ENCODE measurements at places on chromosomes 7 and 10.

GRCh38 chr10:105837951-105838350 lies 1196.9 kb downstream of the SORCS3 start:
- DNase-seq = no peak

DNA sequence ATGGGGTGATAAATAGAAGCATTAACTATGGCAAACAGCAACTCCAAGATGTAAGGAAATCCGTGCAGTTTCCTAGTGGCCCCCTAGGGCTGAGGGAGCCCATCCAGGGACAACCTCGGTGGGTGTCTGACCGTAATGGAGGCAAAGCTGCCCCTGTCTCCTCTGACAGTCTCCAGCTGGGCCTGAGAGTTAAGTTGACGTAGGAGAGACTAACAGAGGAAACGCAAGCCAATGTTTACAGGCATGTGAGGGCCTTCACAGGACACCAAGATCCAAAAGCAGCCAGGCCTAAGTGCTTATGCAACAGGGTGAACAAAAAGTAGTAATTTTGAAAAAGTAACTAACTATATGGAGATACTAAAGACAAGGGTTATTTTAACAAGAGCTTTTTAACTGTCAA lies 330.0 kb upstream of the C7orf33 start:
- no peak for DNase-seq

DNA sequence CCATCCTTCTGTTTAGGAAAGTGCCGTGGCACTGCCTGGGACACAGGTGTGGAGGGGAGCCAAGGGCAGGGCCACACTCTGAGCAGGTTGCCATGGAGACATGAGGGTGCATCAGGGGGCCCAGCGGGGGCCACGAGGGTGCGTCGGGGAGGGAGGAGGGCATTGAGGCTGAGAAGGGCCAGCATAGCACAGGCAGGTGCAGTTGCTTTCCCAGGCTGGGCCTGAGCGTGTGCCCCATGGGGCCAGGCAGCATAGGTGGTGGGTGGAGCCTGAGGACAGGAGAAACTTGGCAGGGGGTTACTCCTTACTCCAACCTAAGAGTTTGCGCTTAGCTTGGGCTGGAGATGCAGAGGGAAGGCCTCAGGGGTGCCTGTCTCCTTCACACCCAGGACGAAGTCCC lies 15.2 kb downstream of the YKT6 start:
- DNase-seq = no peak

GRCh38 chr7:154744256-154744860 lies 258.6 kb downstream of the PAXIP1 start:
- peak; percentile 61 for DNase-seq

GRCh38 chr10:86658751-86659150 lies 4.4 kb downstream of the OPN4 start:
- no peak for DNase-seq

- DNase-seq = peak; percentile 72
These were observed 16.9 kb upstream of the SLF2 start for GRCh38 chr10:100895896-100896295.

- DNase-seq = peak; percentile 89
These were observed 16.1 kb upstream of the LAMB4 start for GRCh38 chr7:108146070-108146842.

DNA sequence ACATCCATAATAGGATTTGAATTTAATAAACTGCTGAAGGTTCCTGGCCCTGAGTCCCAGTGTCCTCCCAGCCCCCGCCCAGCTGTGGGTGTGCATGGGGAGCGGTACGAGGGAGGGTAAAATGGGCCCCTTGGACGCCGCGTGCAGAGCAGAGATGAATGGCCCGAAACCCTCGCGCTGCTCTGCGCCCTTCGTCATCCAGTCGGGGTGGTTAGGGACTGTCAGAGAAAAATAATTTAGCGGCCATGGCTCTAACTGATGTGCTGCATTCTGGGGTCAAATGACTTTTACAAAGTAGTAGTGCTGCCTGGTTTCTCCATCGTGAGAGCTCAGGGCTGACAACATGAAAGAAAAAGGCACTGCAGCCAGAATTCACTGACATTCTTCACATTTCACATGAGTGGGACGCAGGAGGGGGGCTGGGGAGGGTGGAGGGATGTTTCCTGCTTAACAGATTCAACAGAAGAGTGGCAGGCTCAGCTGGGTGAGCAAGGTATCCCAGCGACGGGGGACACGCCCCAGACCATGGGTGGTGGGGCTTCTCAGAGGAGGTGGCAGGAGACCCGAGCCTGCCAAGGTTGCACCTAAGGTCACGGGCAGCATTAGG lies 304.5 kb downstream of the WDR37 start:
- DNase-seq = no peak

GRCh38 chr7:133702078-133702477 lies 425.1 kb upstream of the LRGUK start:
- DNase-seq = peak; percentile 23

GRCh38 chr10:79452174-79452611 lies 6.8 kb upstream of the ZCCHC24 start:
- DNase-seq = no peak

- DNase-seq = no peak
These were observed 236.7 kb upstream of the TCERG1L start for GRCh38 chr10:131548176-131548575.

DNA sequence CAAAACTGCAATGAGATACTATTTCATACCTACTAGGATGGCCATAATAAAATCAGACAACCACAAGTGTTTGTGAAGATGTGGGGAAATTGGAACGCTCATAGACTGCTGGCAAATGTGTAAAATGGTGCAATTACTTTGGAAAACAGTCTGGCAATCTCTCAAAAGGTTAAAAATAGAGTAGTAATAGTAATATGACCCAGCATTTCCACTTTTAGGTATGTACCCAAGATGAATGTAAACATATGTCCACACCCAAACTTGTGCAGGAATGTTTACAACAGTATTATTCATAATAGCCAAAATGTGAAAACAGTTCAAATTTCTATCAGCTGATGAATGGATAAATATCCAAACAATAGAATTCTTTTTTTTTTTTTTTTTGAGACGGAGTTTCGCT lies 731.6 kb upstream of the ANKRD30A start:
- DNase-seq = no peak

DNA sequence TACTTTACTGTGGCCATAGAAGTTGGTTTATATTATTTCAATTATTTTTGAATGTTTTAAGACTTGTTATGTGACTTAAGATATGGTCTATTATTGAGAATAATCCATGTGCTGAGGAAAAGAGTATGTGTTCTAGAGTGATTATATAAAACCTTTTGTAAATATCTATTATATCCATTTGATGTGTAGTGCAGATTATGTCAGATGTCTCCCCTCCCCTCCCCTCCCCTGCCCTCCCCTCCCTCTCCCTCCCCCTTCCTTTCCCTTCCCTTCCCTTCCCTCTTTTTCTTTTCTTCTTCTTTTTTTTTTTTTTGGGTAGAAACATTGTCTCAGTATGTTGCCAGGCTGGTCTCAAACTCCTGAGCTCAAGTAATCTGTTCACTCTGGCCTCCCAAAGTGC lies 8.3 kb upstream of the CYP2C8 start:
- DNase-seq = no peak

GRCh38 chr7:153107826-153108225 lies 348.3 kb downstream of the ACTR3B start:
- DNase-seq = no peak

DNA sequence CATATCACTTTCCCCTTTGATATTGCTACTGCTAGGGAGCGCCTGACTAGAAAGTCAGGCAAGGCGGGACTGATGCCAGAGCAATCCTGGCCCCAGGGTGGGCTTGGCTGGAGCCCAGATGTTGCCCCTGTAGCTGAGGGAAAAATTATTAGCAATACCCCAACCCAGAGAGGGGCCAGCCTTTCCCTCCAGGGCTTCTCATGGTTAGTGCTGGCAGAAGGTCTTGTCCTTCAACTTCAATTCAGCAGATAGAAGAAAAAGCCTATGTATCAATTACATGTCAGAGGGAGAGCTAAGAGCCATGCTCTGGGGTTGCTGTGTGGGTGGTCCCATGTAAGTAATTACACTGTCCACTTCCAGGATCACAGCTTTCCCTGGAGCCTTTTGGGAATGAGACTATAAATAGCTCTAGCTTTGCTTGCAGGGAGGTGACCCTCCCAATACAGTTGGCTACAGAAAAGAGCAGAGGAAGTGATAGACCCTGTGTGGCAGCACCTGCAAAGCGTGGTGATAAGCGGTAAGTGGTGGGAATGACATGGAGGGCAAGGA lies 579.1 kb downstream of the CCSER2 start:
- peak; percentile 84 for DNase-seq

GRCh38 chr10:82284180-82284579 lies 409.2 kb downstream of the NRG3 start:
- DNase-seq = no peak

All from SJCRH30 (cell line).